ENCODE measurements at places on chromosomes 4 and X. TPM values are rescaled to one million over a fixed set of nuclear protein-coding genes. Genes with fewer than 3 reads are reported as not detected.

DNA sequence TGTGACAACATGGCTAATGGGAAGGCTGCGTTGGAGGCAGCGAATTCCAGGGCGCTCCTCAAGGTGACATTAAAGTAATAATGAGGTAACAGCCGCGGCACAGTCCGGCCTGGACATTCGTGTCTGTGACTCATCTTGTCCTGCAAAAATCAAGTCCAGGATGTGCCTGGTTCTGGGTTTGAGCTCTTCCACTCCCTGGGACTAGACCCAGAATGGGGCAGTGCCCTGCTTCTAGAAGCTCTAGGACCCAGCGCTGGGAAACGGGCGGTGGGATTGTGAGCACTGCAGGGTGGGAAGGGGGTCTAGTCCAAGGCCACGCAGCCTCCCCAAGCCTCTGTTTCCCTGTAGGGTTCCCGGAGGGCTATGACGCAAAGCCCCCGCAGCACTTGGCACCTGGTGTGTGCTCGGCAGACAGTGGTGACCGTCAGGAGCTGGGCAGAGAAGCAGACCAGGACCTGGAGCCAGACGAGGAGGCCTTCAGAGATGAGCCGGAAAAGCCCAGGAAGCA, 34.9 kb downstream of the HMX1 start:
- no peak for DNase-seq
- no peaks in the 10 kb centered on the region for H3K27me3 ChIP-seq
- H3K4me1 ChIP-seq = no peaks in the 10 kb centered on the region
- no peaks in the 10 kb centered on the region for H3K36me3 ChIP-seq

- H3K27ac ChIP-seq = no peak overlapping the region
- H3K4me3 ChIP-seq = no peak overlapping the region
- H3K4me1 ChIP-seq = no peaks in the 10 kb centered on the region
Observed at GRCh38 chrX:14837155-14837554, 35.7 kb downstream of the FANCB start.

DNA sequence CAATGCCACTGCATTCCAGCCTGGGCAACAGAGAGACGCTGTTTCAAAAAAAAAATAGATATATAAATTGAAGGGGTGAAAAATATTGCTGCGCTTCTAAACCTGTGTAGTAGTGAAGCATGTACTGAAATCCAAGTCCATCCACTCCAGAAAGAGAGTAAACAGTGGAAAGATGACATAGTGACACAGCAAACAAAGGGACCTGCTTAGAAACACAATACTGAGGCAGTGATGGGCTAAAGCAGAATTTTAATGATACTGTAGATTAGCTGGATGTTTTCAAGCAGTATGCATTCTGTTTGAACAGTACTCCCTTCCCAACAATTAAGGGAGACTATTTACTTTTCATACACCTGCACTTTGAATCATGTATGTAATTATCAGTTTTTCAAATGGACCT, 42.5 kb downstream of the TFDP3 start:
- H3K27me3 ChIP-seq = peaks cover 4% of the 10 kb centered on the region
- no peaks in the 10 kb centered on the region for H3K4me1 ChIP-seq
- no peak for DNase-seq
- no peak overlapping the region for H3K27ac ChIP-seq
- H3K36me3 ChIP-seq = no peaks in the 10 kb centered on the region

- H3K27me3 ChIP-seq = no peaks in the 10 kb centered on the region
- H3K4me1 ChIP-seq = no peaks in the 10 kb centered on the region
- no peak overlapping the region for H3K4me3 ChIP-seq
- no peak overlapping the region for H3K27ac ChIP-seq
- no peaks in the 10 kb centered on the region for H3K36me3 ChIP-seq
Observed at GRCh38 chrX:111409326-111409725, 2.7 kb downstream of the DCX start.

DNA sequence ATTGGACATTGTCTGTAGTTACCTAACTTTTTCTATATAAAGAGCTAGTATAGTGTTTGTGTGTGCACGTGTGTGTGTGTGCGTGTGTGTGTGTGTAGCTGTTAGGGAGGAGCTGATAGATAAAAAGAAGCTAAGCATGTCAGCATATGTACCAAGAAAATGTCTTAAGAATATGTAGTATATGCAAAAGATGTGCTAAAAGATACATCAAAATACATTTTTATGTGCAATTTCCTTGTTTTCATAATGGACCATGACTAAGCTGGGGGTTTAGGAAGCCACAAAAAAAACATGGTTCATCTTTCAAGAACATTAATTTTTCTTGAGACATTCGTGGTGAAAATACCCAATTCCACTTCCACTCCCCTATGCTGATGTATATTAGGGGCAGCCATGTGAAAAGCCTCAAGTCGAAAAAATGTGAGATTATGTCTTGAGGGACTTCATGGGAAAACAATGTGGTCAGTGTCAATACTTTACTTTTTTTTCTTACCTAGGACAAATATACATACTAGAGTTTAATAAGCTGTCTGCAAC, 1599.7 kb downstream of the ARAP2 start:
- H3K27me3 ChIP-seq = no peaks in the 10 kb centered on the region
- no peak overlapping the region for H3K27ac ChIP-seq
- DNase-seq = no peak
- no peak overlapping the region for H3K4me3 ChIP-seq
- no peaks in the 10 kb centered on the region for H3K4me1 ChIP-seq

- H3K27me3 ChIP-seq = no peaks in the 10 kb centered on the region
- H3K4me1 ChIP-seq = no peaks in the 10 kb centered on the region
- DNase-seq = no peak
- no peak overlapping the region for H3K27ac ChIP-seq
- no peak overlapping the region for H3K4me3 ChIP-seq
Observed at GRCh38 chr4:40825014-40825838, 75.5 kb downstream of the NSUN7 start.

GRCh38 chr4:82984459-82984858, 26.2 kb downstream of the LIN54 start:
- no peaks in the 10 kb centered on the region for H3K36me3 ChIP-seq
- H3K27me3 ChIP-seq = no peaks in the 10 kb centered on the region
- no peak overlapping the region for H3K4me3 ChIP-seq
- no peak for DNase-seq
- H3K4me1 ChIP-seq = no peaks in the 10 kb centered on the region
- no peak overlapping the region for H3K27ac ChIP-seq

DNA sequence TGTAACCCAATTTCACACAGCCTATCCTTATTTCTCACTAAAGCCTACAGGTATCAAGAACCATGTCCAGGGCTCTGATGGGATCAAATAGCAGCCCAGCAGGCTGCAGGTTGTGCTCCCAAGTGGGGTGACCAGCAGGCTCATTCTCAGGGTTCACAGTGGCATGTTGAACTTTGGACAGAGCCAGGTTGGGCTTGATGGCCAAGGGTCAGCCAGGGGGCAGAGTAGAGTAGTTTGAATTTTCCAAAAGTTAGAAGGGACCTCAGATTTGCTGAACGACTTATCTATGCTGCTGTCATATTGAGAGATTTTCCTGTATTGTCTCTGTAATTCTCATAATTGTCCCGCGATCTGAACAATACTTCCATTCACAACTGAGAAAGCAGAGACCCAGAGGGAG, 310.8 kb upstream of the BOD1L1 start:
- no peak for DNase-seq
- no peaks in the 10 kb centered on the region for H3K36me3 ChIP-seq
- no peak overlapping the region for H3K27ac ChIP-seq
- H3K27me3 ChIP-seq = no peaks in the 10 kb centered on the region

- H3K27me3 ChIP-seq = no peaks in the 10 kb centered on the region
- H3K4me1 ChIP-seq = peaks cover 24% of the 10 kb centered on the region
- no peaks in the 10 kb centered on the region for H3K36me3 ChIP-seq
- H3K27ac ChIP-seq = no peak overlapping the region
Observed at GRCh38 chr4:147325571-147325981, 155.3 kb upstream of the EDNRA start.

- no peak overlapping the region for H3K4me3 ChIP-seq
- no peaks in the 10 kb centered on the region for H3K36me3 ChIP-seq
- H3K27ac ChIP-seq = no peak overlapping the region
- H3K4me1 ChIP-seq = no peaks in the 10 kb centered on the region
Observed at GRCh38 chrX:26557691-26558321, 341.8 kb downstream of the MAGEB5 start.

- no peak for DNase-seq
- H3K4me3 ChIP-seq = peak overlapping the region; percentile 85
- H3K36me3 ChIP-seq = no peaks in the 10 kb centered on the region
- H3K27me3 ChIP-seq = no peaks in the 10 kb centered on the region
- peaks cover 19% of the 10 kb centered on the region for H3K4me1 ChIP-seq
- peak overlapping the region; percentile 100 for H3K27ac ChIP-seq
Observed at GRCh38 chr4:40055511-40055862, 1.2 kb upstream of the N4BP2 start.

- H3K27me3 ChIP-seq = no peaks in the 10 kb centered on the region
- H3K27ac ChIP-seq = no peak overlapping the region
- no peak for DNase-seq
- H3K36me3 ChIP-seq = no peaks in the 10 kb centered on the region
- H3K4me3 ChIP-seq = no peak overlapping the region
Observed at GRCh38 chr4:8773124-8773931, 98.3 kb downstream of the HMX1 start.

- H3K4me3 ChIP-seq = no peak overlapping the region
- DNase-seq = no peak
- H3K27me3 ChIP-seq = no peaks in the 10 kb centered on the region
- no peaks in the 10 kb centered on the region for H3K4me1 ChIP-seq
- peak overlapping the region; percentile 73 for H3K27ac ChIP-seq
- no peaks in the 10 kb centered on the region for H3K36me3 ChIP-seq
Observed at GRCh38 chrX:153477901-153478300, 7.5 kb upstream of the HAUS7 start.

GRCh38 chrX:34218063-34218462, 85.9 kb upstream of the FAM47A start:
- DNase-seq = no peak
- H3K4me1 ChIP-seq = no peaks in the 10 kb centered on the region
- no peak overlapping the region for H3K27ac ChIP-seq
- H3K27me3 ChIP-seq = no peaks in the 10 kb centered on the region
- no peak overlapping the region for H3K4me3 ChIP-seq

DNA sequence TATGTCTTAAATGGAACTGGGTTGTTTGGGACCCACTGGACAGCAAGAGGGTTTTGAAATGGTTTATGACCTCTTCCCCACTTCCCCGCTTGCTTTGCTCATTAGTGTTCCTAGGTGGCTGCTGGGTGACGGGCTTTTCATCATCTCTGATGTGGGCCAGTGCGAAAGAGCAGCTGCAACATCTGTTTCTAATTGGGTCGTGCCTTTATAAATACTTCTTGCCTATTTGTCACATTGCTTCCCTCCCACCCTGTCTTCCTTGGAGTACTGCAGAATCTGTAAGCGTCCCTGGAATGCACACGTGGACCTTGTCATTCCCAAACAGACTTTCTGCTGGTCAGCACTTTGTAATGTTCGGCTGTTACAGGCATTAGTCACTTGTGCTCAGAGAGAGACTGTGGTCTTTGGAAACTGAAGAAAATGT, 35.2 kb downstream of the SEPTIN11 start:
- peak; percentile 92 for DNase-seq
- no peaks in the 10 kb centered on the region for H3K4me1 ChIP-seq
- H3K27me3 ChIP-seq = no peaks in the 10 kb centered on the region
- peak overlapping the region; percentile 73 for H3K27ac ChIP-seq

DNA sequence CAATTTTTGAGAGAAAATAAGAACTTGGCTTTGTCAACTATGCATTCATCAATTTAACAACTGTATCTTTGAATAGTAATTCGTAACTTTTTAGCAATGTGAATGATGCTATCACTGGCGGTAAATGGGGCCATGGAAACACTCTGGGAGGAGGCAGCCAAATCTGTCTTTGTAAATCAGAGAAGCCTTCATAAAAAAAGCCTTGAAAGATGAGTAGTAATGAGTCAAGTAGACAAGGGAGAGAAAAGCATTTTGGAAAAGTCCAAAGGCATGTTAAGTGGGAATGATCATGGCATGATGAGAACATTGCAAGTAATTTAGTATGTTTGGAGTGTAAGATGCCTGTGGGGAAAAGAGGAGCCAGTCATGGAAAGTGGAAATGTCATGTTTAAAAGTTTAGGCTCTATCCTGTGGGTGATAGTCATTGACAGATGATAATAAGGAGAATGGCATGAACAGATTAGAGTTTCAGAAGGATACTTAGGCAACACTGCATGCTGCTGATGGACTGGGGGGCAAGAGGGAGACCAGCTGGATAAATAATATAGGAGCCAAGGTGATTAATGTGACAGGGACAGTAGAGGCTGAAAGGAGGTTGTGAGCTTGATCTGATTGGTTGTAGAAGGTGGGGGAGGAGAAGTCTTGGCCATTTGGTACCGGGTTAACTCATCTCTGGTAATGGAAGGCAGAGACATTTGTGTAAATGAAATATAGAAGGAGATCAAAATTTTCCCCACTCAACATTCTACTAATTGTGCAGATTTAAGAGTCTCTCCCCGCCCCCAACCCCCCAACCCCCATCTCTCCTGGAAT, 16.3 kb downstream of the SPRY1 start:
- H3K27me3 ChIP-seq = no peaks in the 10 kb centered on the region
- H3K27ac ChIP-seq = no peak overlapping the region
- H3K4me1 ChIP-seq = peaks cover 2% of the 10 kb centered on the region

- no peak overlapping the region for H3K4me3 ChIP-seq
- no peaks in the 10 kb centered on the region for H3K27me3 ChIP-seq
Observed at GRCh38 chr4:65021737-65022136, 612.5 kb upstream of the TECRL start.

DNA sequence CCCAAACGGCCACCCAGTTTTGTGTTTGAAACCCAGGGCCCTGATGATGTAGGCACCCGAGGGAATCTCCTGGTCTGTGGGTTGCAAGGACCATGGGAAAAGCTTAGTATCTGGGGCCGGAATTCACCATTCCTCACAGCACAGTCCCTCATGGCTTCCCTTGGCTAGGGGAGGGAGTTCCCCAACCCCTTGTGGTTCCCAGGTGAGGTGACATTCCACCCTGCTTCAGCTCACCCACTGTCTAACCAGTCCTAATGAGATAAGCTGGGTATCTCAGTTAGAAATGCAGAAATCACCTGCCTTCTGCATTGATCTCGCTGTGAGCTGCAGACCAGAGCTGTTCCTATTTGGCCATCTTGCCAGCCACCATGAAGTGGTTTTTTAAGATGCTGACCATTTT, 84.0 kb downstream of the PRKG2 start:
- H3K4me3 ChIP-seq = no peak overlapping the region
- H3K36me3 ChIP-seq = no peaks in the 10 kb centered on the region
- H3K4me1 ChIP-seq = no peaks in the 10 kb centered on the region
- H3K27me3 ChIP-seq = no peaks in the 10 kb centered on the region
- DNase-seq = no peak
- H3K27ac ChIP-seq = no peak overlapping the region

GRCh38 chr4:100539706-100540105, 21.9 kb upstream of the EMCN start:
- no peak overlapping the region for H3K4me3 ChIP-seq
- no peaks in the 10 kb centered on the region for H3K4me1 ChIP-seq
- no peaks in the 10 kb centered on the region for H3K27me3 ChIP-seq
- H3K36me3 ChIP-seq = no peaks in the 10 kb centered on the region
- H3K27ac ChIP-seq = no peak overlapping the region

Gene ATOH1
- not detected for total RNA-seq

Gene HSFX4
- total RNA-seq = not detected

Gene EFNB1
- total RNA-seq = 42.4 TPM

Gene POU3F4
- not detected for total RNA-seq

Gene ACOX3
- total RNA-seq = 66.9 TPM

Gene BRS3
- not detected for total RNA-seq

Gene SLC6A14
- not detected for total RNA-seq

Gene SERPINA7
- not detected for total RNA-seq

Gene UGT2B17
- total RNA-seq = not detected
